DMS 273 treated with DMSO at 0.1 percent for 48 hours (cell line): ENCODE measurements at places on chromosomes 6 and 20.

DNA sequence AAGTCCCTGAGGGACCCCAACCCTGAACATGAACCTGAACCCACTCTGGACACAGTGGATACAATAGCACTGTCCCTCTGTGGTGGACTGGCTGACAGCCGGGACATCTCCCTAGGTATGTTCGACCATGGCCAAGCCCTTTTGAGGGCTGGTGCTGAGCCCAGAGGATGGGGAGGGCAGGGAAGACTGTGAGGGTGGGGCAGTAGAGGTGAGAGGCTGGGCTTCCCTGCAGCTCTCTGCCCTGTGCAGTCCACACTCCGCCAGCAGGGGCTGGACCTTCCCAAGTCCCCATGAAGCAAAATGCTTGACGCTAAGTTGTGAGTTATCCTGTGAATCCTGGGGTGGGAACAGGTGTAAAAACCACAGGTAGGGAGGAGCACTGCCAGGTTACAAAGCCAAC is 11.5 kb downstream of the LPIN3 start:
- DNase-seq, result no peak

- DNase-seq, result no peak
These were observed 19.1 kb upstream of the SIRPG start for GRCh38 chr20:1676650-1677049.

DNA sequence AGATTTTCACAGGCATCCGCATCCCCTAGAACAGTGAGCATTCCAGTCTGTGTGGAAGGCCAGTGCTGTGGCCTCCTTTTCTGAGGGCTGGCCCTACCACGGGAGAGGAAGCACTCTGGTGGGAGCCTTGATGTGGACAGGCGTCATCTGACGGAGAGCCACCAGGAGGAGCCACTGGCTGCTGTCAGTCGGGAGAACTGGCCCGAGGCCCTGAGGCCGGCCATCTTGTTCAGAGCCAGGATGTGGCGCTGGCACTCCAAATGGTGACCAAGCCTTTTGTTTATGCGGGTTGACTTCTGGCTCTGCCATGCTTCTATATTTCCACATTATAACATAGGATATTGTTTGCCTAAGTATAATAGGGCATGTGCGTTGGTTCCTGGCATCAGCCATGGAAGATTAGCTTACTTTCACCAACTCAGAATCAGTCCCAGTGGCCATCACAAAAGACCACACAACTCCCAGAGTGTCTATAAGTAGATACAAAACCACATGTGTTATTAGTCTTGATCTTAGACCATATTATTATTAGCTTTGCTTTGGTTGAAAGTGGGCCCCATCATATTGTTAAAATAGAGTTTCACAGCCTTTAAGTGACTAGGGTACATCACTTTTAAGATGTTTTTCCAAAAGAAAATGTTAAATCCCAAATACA is 273.9 kb upstream of the TAB2 start:
- DNase-seq, result no peak

DNA sequence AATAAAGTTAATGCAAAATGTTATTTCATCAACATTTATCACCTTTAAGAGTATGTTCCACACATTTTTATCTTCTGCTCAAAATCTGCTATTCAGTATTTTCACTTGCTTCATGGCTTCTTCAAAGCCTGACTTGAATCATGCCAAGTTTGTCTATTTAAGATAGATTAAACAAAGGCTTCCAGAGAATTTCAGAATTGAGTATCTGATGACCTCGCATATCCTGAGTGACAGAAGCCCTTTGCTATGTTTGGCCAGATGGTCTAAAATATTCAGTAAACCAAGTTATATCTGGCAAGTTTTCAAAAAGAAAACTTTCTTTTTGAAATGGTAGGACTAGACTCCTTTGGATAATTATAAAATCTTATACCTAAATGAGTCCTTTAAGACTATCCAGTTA is 348.9 kb upstream of the KCNQ5 start:
- no peak for DNase-seq
